ENCODE measurements at places on chromosomes 3 and 15.

DNA sequence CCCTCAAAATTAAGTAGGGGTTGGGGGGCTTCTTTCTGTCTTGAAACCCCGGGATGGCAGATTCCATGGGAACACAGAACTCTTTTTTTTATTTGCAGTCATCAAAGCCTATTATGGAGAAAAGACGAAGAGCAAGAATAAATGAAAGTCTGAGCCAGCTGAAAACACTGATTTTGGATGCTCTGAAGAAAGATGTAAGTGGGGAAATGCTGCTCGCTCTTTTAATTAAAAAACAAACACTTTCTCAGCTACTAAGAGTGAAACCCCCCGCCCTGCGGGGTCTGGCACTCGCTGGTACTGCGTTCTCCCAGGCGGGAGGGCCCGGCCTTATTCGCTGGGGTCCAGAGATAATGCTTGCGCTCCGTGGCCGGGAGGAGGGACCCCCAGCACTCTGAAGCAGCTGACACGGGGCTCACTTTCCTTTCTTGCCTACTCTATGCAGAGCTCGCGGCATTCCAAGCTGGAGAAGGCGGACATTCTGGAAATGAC, 615 bp downstream of the HES1 start:
- no peak for DNase-seq

GRCh38 chr15:37339437-37339836, 239.1 kb upstream of the MEIS2 start:
- DNase-seq: no peak

DNA sequence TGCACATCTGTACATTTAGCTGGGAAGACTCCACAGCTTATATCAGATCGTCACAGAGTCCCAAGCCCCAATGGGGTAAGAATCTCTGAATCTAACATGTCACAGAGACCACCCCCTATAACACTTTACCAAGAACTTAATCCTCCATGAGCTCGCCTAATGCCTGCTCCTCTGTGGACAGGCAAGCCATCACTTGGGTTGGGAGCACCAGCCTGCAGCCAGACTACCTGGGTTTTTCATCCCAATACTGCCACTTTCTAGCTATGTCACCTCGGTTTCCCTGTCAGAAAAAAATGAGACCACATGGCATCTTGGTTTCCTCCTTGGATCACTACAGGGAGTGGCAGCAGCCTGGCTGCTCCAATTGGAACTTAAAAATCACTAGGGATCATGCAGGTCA, 277.9 kb upstream of the TLE3 start:
- no peak for DNase-seq

DNA sequence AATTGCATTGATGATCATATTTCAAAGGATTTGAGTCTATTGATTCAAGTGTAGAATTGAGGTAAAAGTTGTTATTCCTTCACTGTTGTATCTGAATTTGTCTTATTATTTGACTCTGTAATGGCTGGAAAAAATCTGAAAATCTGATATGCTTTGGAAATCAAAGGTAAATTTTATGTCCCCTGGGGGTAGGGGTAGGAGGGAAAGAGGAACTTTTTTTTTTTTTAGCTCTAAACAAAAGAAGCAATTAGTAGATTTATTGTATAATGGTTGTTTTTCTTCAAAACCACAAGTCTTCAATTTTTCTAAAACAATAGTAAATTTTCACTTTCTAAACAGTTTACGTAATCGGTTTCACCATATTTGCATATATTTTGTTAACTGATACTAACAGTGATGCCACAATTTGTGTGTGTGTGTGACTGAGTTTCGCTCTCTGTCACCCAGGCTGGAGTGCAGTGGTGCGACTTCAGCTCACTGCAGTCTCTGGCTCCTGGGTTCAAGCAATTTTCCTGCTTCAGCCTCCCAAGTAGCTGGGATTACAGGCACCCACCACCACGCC, 91.7 kb upstream of the GOLGA6L4 start:
- no peak for DNase-seq

DNA sequence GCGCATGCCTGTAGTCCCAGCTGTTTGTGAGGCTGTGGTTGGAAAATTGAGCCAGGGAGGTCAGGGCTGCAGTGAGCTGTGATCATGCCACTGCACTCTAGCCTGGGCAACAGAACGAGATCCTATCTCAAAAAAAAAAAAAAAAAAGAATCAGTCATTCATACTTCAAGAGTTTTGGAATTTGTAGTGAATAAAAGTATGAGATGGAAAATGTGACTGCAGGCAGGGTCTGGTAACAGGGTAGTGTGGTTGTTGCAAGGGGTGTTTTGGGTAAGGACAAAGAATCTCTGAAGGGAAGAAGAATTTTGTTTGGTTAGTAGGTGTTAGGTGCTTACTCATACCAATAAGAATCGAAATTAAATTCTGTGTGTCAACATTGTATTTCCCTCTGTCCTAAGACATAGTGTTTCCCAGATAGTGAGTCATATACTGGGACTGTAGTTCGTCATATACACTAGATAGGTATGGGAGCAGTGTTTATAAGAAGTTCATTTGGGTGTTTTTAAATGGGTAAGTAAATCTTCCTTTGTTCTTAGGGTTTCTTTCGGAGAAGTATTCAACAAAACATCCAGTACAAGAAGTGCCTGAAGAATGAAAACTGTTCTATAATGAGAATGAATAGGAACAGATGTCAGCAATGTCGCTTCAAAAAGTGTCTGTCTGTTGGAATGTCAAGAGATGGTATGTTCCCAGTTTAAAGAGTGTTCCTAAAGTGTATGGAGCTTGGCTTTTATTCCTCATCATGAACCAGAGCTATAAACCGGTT, 14.2 kb downstream of the NR1D2 start:
- no peak for DNase-seq

- DNase-seq: peak; percentile 5
Observed at GRCh38 chr3:49199239-49199899, 28.0 kb downstream of the KLHDC8B start.

- DNase-seq: peak; percentile 26
Observed at GRCh38 chr15:80778964-80779657, at the start of gene CEMIP. Gene CEMIP, plus strand, starts transcription at chr15:80779370. Its CDS starts 94,510 bp downstream, at chr15:80873880.

- no peak for DNase-seq
Observed at GRCh38 chr3:34261001-34261385, 462.6 kb downstream of the PDCD6IP start.

DNA sequence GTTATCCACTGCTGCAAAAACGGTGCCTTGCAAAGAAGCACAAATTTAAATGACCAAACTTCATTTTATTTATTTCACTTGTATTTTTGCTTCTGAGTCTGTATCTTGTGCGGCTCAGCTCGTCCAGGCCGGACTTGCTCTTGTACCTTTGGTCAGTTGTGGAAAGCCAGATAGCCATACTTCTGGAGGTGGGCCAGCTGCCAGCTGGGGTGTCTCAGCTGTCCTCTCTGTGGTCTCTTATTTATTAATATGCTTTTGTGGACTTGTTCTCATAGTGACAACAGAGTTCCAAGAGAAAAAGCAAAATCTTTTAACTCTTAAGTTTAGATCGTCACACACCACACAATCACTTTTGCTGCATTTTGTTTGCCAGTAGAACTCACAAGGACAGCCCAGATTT, 87.7 kb downstream of the IL1RAP start:
- no peak for DNase-seq

GRCh38 chr3:1962396-1963088, 136.1 kb upstream of the CNTN4 start:
- no peak for DNase-seq

- no peak for DNase-seq
Observed at GRCh38 chr3:24437326-24437725, 57.3 kb downstream of the THRB start.

DNA sequence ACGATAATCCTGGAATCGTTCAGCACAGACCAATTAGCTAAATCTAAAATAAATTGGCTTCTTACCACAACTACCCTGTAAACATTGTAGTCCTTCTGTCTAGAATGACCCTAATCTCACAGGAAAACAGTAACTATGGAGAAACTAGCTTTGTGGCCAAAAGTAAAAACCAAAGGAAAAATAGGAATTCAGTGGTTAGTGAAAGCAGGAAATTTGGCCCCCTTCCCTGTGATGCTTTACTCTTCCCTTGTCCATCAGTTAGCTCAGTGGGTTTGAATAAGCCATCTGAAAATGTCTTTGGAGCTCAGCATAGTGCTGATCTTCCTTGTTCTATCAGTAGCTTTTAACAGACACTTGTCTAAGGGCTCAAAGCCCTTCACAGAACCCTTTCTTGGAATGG, 1.6 kb downstream of the NMD3 start:
- DNase-seq: no peak

Data from activated CD4-positive, alpha-beta T cell treated with anti-CD3 and anti-CD28 coated beads for 24 hours (primary cell).